Activated CD4-positive, CD25-positive, alpha-beta regulatory T cell (primary cell): ENCODE measurements at places on chromosomes 12 and 14.

DNA sequence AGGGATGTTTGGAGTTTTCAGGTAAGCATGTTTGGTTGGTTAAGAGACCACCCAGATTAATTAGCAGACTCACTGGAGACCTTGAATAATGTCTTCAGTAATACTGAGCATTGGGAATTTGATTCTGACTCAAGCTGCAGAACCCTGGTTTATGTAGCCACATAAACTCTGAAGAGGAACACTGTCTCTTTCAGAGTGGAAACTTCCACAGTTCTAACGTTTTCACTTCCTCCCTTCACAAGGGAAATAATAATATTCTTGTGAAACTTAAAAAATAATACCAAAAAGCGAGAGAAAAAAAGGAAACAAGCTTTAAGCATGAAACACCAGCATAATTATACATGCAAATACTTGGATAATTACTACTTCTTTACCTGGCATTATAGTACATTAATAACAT, 40.0 kb upstream of the ST8SIA1 start:
- DNase-seq = no peak

DNA sequence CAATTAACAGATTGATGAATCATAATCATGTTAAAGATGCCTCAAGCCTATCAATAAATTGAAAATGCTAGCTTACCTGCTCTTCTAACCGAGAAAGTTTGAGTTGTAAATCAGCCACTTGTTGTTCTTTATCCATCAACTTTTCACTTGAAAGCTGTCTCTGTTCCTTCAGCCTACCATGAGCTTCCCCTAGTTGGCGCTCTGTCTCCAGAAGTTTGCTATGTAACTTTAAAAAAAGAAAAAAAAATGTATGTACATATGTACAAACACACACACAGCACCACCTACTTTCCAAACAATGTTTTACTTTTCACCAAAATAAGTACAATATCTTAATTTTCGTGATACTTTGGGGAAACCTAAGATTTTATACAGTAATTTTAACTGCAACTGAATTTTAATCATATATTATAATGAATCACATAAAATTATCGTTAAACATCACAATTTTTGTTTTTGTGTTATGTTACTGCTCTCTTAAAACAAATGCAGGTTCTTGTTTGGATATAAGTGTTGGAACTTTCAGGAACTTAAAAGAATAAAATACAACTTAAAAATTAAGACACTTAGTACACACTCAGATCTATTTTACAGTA, 101.2 kb downstream of the EEA1 start:
- DNase-seq = no peak

DNA sequence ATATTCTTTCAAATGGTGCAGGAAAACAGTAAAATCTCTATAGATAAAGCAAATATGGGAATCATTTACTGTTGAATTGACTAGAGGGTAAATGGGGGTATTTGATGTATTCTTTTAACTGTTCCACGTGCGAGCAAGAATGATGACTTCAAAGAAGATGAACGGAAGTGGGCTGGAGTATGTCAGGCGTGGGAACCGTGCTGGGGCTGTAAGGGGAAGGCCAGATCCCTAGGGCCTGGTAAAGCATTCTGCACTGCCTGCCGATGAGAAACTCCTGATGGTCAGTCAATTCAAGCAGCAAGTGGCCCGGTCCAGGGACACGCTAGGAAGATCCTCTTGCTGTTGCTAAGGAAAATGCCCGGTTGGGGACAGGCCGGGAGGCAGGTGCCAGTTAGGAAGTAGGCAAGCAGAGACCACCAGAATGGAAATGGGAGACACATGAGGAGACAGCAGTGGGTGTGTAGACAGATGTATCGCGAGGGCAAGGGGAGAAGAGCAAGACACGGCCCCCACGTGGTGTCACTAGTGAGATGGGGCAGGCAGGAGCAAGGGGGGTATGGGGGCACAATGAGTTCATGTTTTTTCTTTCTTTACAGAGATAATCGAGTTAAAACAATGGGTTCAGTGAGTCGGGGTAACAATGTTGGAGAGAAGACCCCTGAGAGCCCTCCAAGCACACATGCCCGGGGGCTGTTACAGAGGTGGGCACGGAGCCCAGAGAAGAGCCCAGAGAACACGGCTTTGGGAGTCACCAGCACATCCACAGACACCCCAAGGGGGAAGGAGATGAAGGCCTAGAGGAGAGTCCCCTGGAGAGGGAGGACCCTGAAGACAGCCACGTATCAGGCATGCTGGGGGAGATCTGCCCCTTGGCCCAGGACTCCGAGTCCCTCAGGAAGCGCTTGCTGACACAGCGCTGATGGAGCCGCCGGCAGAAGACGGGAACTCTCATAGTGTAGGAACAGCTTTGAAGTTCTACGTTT, 37.2 kb downstream of the FBXO21 start:
- no peak for DNase-seq

GRCh38 chr14:37974421-37974820, 233.3 kb upstream of the SSTR1 start:
- no peak for DNase-seq

GRCh38 chr14:54471641-54472040, 17.1 kb downstream of the GMFB start:
- DNase-seq = no peak

GRCh38 chr12:62803756-62804155, 131.2 kb downstream of the PPM1H start:
- DNase-seq = no peak

DNA sequence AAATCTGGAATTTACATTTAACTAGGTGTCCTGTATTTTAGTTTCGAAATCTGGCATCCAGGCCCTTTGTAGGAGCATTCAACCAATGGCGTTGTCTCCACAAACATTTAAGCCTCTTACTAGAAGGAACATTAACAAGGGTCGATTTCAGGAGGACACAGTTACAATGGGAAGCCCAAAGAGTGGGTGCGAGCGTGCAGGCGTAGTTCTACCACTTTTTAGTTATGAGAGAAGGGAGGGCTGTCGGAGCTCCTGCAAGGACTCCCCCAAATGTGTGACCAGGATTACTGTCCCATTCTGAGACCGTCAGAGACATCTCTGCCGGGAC, 365 bp upstream of the ABHD4 start:
- no peak for DNase-seq

- DNase-seq = no peak
Measured at GRCh38 chr12:101590383-101590782, 4.4 kb upstream of the MYBPC1 start.

DNA sequence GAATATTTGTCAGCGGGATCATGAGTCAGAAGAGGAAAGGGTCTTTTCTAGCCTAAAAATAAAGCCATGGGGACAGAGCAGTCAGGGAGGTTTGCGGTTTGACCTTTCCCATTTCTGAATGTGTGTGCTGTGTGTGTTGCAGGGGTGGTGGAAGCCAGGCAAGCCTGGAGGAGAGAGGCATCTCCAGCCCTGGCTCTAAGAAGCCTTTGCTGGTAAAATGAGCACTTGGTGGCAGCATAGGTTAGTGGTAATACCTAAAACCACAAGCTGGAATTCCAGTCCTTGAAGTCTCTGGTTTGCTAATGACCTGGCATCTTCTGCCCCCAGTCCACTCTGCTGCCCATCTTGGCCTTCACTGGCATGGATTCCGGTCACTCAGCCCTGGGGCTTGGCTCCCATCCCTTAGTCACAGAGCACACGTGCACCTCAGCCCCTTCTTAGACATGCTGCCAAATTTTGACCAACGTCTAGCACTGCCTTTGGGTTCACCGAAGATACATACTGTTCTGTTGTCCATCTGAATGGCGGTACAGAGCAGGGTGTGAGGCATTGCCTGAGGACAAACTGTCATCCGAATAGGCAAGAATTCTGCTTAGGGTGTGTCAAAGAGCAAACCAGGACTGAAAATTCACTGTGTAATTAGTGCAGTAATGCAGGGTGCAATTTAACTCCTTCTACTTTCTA, 52.7 kb downstream of the KCNA5 start:
- DNase-seq = no peak

DNA sequence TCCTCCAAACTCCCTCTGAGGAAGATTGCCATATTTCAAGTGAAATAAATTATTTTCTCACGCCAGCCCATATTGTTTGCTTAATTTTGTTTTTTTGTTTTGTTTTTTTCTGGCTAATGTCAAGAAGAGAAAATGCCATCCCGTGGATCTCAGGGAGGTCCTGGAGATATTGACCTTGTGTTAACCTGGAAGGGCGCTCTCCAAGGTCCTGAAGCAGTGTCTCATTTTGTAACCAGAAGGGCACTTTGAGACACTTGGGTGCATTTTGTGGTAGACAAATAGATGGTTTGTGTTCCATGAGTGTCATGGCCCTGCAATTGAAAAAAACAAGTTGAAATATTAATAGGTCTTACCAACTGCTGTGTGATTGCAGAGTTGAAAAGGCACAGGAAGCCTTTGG, 268.9 kb downstream of the SUDS3 start:
- DNase-seq = no peak

- DNase-seq = no peak
Measured at GRCh38 chr14:71262441-71262840, 355.2 kb downstream of the PCNX1 start.

GRCh38 chr14:92802678-92803077, 8.6 kb downstream of the GOLGA5 start:
- no peak for DNase-seq

DNA sequence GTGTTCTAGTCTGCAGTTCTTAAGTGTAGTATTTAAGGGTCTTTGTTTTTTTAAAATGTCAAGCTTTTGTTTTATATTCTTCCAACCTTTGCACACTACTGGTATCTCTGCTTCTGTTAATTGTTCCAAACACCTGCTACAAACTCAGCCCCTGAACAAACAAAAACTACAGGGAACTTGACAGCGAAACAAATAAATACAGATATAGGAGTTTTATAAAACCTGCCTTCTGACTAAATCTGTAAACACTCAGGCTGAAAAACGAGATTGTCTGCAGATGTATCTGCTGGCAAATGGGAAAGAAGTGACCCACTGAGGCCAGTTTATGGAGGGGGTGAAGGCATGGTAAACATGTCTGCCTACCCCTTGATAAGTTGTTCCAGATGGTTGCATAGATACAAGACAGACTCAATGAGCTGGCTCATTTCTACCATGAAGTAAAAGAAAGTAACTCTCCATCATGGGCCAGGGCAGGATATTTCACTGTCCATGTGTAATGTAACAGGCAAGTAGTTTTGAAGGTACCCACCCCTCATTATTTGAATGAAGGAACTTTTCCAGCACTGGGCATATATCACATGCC, 75.6 kb downstream of the LMO3 start:
- DNase-seq = no peak

DNA sequence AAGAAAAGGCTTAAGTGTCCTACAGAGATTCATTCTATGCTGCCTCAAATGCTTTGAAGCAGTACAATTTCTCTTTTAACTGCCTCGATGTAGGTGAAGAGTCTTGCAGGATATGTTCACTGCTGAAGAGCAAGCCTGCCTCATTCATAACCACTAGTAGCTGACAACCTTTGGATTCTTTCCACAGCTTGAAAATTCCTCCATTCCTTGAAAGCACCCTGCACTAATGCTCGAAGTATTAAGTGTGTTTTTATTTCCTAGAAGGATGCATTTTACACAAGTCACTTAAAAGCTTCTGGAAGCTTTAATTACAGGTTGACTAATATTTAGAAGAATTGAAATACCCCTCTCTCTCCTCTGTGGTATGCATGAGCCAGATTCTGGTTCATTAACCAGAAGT, 429.4 kb downstream of the DIO2 start:
- no peak for DNase-seq

DNA sequence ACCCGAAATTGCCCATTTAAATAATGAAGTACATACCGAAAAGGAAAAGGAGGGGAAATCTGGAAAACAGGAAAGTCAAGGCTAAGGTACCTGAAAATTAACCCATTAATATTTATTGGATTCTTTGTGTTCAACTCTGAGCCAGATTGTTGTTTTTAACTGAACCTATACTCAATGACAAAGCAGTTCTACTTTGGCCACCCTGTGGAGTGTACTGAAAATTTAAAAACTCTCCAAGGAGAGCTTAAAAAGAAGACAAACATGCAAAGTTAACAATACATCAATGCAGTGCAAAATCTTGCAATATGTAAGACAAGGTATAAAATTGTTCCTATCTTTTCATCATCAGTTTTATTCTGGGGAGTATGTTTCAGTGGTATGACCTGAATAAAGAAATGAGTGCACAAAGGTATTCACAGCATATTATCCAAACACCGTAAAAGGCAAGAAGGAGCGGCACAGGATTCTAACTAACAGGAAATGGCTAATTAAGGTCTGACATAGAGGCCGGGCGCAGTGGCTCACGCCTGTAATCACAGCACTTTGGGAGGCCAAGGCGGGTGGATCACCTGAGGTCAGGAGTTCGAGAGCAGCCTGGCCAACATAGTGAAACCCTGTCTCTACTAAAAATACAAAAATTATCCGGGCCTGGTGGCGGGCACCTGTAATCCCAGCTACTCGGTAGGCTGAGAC, 1.7 kb downstream of the USP44 start:
- DNase-seq = no peak

- no peak for DNase-seq
Measured at GRCh38 chr12:23576372-23576771, 373.1 kb downstream of the SOX5 start.

- no peak for DNase-seq
Measured at GRCh38 chr14:60381909-60382308, 104.0 kb downstream of the C14orf39 start.

DNA sequence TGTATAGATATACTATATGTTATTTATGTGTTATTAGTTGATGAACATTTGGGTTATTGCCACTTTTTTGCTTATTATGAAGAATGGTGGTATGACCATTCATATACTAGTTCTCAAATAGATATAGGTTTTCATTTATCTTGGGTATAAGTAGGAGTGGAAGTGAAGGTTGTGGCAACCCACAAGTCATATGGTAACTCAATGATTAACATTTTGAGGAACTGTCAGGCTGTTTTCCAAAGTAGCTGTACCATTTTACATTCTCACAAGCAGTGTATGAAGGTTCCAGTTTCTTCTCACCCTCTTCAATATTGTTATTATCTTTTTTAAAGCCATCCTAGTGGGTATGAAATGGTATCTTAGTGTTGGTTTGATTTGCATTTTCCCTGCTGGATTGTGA, 19.0 kb upstream of the MSRB3 start:
- no peak for DNase-seq

DNA sequence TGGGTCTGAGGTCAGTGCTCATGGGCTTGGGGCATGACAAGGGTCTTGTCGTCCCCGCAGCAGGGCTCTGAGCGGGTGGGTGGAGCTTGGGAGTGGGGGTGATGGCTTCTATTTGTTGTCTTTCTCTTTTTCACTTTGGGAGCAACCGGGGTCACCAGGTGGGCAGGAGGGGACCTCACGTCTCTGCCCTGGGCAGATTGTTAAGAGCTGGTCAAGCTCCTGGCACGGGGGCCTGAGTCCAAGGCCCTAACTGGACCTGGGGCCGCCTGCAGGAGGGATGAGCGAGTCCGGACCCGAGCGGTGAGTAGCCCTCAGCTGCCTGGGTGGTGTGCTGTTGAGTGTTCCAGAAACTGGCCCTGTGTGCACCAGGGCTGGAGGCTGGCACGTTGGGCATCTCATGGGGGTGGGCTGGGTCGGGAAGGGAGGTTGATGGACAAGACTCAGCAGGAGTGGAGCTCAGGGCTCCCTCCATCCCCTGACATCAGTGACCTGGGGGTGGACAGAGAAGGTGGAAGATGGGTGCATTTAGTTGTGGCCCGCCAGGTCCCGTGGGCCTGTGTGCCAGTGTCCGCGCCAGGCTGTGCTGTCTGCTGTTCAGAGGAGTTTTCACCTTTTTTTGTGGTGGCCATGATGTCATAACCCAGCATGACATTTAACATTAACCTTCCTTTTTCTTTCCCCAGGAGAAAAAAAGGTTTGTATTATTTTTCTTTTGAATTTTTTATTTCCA, 27.5 kb downstream of the RTL1 start:
- no peak for DNase-seq
